ENCODE measurements at places on chromosomes 2 and 18.

GRCh38 chr2:39494784-39495251, 57.7 kb upstream of the MAP4K3 start:
- DNase-seq: peak; percentile 10

GRCh38 chr18:43303376-43303775, 26.1 kb upstream of the SYT4 start:
- no peak for DNase-seq

- DNase-seq: peak; percentile 1
Observed at GRCh38 chr2:40363631-40364030, 88.3 kb downstream of the SLC8A1 start.

GRCh38 chr2:234493796-234494195, 3.1 kb downstream of the ARL4C start:
- DNase-seq: no peak

GRCh38 chr2:190497428-190497827, 37.1 kb downstream of the NEMP2 start:
- DNase-seq: no peak

- DNase-seq: no peak
Observed at GRCh38 chr2:119706221-119706620, 27.2 kb downstream of the TMEM177 start.

GRCh38 chr18:76953583-76954233, 131.4 kb downstream of the ZNF236 start:
- no peak for DNase-seq

- no peak for DNase-seq
Observed at GRCh38 chr2:109247340-109247739, 118.3 kb downstream of the SH3RF3 start.

GRCh38 chr2:196696423-196697079, 57.0 kb downstream of the CCDC150 start:
- no peak for DNase-seq

DNA sequence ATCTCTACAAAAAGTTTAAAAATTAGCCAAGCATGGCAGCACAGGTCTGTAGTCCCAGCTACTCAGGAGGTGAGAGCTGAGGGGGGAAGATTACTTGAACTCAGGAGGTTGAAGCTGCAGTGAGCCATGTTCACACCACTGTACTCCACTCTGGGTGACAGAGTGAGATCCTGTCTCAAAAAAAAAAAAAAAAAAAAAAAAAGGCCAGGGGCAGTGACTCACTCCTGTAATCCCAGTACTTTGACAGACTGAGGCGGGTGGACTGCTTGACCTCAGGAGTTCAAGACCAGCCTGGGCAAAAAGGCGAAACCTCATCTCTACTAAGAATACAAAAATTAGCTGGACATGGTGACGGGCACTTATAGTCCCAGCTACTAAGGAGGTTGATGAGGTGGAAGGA, 37.0 kb downstream of the PUM2 start:
- no peak for DNase-seq

DNA sequence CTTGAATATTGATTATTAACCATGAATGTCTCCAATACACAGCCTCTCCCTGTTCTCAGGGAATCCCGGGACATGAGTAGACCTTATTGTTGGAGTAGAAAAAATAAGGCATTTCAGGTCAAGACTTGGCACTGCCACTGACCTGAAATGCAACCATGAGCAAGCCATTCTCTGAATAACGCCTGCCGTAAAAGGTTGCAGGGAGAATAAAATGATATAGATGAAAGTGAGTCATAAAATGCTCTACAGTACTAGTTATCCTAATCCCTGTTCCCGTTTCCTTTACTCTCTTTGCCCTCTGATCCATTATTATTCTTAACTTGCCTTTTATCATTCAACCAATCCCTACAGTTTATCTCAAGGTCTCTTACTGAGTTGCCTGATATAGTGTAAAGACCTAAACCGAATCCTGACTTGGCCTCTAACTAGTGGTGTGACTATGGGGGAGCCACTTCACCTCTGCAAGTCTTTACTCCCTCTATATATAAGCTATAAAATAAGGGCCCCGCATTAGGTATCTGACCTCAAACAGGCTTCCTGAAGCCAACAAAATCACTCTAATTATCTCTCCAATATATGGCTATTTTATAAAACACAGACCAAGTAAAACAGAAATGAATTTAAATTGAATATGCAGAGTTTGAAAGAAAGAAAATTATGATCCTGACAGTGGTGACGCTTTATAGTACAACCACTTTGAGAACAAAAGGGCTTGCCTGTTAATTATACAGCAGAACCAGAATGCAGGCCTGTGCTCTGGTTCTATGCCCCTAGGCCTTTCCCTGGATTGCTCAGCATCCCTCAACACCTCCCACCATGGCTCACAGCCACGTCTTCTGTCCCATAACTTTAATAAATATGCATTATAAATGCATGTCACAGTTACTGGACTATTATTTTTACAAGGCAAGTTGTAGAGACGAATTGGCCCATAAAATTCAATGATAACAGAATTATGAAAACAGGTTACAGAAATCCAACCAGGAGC, 183.1 kb downstream of the STK39 start:
- DNase-seq: no peak

DNA sequence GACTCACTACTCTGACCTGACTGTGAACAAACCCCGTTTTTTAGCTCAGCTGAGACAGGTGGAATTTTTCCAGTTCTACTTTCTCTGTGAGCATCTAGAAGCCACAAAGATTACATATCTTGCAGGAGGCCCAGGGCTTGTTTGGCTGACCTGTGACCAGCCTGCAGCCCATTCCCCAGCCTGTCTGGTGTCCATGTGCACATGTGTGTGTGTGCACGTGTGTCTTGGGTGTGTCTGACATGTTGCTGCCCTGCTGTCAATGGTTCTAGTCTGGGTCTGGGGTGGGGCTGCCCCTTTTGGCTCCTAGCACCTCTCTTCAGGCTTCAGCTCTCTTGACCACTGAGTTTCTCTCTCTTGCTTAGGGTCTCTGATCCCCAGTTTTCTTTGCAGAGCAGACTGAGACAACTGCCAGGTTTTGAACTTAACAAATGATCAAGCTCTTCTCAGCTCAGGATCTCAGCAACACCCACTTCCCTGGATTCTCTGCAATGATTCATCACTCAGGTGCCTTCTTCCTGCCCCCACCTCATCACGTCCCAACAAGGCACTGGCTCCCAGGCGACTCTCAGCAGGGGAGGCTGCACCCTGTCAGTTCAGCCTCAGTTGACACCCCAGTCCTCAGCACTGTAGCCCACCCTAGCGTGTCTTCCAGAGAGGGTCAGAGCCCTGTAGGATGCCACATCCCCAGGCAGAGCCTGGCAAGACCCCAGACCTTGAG, 130.3 kb downstream of the CELF4 start:
- DNase-seq: no peak

GRCh38 chr2:205730701-205731582, 48.6 kb downstream of the NRP2 start:
- DNase-seq: no peak

GRCh38 chr2:138960191-138960590, 180.0 kb upstream of the NXPH2 start:
- DNase-seq: no peak

DNA sequence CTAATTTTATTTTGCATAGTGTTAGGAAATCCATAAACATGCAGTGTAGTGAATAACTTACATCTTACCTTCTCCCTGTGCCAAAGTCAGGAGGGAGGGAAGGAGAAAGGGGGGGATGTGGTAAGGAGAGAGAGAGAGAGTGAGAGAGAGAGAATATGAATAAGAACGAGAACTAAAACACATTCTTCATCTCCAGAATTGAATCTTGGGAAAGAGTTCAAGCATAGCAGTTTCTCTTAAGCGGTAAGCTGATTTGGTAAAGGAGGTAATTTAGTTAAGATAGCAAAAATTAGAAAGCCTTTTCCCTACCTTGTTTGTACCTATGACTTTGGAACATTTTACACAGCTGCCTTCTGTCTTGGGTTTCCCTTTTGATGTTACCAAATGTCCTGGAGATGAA, 15.7 kb downstream of the ERMN start:
- no peak for DNase-seq

DNA sequence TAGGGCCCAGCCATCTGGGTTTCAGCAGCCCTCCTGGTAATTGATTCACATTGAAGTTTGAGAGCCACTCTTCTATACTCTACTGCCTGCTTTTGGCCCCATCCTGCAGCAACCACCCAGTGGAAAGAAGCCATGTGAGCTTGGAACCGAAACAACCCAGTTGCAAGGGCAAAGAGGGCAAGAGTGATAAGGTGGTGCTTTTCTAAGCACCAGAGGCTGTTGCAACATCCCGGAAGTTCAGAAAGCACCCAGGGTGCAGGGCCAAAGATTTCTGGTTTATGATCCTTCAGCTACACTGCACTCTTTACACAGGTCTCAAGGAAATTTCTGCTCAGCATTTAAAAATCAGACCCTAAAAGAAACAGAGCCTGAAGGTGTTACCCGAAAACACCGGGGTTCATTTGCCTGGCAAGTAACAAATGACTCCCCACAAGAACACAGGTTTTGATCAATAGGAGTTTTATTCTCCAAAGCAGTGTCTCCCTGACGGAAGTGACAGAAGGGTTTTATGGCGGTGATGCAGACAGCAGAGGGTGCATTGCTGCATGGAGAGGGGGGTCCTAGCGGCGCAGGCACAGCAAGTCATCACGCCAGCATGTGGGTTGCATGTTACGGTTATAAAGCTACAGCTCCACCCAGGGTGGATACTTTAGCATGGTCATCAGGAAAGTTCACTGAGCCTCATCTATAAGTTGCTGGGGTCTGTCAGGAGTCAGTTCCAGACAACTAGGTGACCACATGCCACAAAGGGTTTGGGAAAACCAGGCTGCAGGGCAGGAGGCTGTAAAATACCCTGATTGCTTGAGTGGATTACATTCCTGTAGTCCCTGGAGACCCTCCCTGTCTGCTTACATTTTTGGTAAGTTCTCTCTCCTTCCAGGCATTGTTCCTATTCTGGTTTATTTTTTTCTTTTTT, 28.8 kb upstream of the TMEM37 start:
- DNase-seq: no peak

DNA sequence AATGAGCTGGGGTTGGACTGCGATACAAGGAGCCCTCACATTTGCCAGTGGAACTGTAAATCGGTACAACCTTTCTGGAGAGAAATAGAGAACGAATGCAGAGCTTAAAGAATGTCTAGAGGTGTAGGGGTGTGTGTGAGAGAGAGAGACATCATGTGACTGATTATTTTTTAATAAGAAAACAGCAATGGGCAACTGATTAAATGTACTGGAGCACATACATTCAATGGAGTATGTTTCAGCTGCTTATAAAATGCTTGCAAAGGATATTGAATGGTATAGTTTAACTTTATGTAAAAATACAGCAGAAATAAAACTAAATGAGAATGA, 391 bp upstream of the TMEM17 start:
- DNase-seq: no peak

- no peak for DNase-seq
Observed at GRCh38 chr2:74871414-74871813, 37.5 kb downstream of the HK2 start.

DNA sequence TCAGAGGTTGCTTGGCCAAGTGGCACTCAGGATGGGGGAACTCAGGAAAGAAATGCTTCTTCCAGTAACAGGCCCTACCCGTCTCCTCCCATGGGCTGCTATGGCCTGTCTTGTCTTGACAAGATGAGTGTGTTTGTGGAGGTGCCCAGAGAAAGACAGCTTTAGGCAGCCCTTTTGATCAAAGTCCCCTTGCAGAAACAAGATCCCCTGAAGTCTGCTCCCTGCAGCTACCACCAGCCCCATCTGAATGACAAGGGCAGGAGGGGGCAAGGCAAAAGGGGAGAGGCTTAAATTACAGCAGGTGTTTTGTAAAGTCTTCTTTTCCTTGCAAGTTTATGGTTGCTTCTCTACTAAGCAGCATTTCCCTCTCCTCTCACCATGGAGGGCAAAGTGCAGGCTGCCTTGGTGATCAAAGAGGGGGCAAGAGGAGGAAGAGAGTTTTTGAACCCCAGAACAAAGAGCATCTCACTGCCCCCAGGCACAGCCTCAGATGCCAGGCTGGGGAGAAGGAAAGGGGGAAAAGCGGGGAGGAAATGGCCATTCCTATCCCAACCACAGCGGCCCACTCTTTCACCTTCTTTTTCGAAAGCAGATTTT, 6.7 kb downstream of the EVA1A start:
- no peak for DNase-seq

DNA sequence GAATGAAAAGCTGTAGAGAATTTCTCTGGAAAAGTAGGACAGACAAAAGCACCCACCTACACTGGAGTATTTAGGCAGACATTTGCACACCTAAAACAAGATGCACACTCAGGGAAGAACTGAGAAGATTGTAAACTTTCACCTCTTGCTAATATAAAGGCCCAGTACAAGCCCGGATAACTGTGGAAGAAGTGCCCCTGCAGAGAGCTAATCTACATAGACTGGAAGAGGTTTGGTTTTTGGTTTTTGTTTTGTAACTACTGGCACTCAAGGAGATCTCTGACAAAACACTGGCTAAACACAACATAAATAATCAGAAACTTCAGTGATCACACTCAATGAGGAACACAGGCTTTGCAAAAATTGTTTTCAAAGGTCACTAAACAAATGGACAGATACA, 782.2 kb upstream of the SLC8A1 start:
- no peak for DNase-seq

DNA sequence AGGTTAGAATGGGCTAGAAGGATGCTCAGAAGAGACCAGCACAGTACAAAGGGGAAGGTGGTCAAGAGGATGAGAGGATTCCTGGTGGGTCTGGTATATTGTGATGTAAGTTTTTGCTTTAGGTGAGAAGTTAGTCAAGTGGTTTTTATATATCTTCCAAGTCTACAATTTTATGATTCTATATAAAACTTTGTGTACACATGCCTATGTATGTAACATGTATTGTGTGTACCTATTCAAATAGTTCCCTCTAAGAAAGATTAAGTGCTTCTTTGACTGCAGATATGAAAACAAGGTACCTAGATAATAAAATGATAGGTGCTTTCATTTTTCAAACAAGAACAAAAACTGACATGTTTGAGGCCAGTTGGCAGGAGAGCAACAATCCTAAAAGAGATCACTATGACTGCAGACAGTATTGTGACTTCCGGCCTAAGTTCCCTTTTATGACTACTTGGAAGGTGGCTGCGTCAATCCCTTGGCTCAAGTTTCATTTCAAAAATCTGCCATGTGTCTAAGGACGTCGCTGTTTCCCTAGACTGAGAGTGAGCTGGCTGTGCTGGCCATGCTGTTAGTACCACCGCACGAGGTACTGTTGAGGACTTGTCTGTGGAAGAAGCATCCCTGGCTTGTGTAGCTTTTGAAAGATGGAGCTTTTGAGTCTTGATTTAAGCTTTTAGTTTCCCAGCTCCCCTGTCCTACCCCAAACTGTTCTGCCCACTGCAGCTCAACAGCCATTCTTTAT, 123.1 kb downstream of the PRPF40A start:
- peak; percentile 29 for DNase-seq
